ENCODE measurements at places on chromosomes 11 and 22.

- no peak for DNase-seq
These were observed 361.5 kb downstream of the TBC1D22A start for GRCh38 chr22:47123827-47124442.

GRCh38 chr11:19686234-19686633 lies 26.4 kb upstream of the NAV2 start:
- DNase-seq, result no peak

DNA sequence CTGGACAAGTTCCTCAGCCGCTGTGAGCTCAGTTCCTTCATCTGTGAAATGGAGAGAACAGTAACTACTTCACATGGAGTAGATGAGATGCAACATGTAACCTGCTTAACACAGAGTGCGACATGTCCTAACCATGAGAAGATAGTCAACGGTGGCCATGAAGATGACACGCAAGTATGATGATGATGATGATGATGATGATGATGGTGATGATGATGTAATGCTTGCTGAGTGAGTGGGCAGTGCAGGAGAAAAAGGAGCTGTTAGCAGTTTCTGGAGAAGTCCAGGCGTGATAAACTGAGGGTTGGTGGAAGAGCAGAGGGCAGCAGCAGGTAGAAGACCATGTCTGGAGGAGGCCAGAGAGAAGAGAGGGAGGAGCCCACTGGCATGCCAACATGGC lies 90.8 kb upstream of the CD82 start:
- no peak for DNase-seq

DNA sequence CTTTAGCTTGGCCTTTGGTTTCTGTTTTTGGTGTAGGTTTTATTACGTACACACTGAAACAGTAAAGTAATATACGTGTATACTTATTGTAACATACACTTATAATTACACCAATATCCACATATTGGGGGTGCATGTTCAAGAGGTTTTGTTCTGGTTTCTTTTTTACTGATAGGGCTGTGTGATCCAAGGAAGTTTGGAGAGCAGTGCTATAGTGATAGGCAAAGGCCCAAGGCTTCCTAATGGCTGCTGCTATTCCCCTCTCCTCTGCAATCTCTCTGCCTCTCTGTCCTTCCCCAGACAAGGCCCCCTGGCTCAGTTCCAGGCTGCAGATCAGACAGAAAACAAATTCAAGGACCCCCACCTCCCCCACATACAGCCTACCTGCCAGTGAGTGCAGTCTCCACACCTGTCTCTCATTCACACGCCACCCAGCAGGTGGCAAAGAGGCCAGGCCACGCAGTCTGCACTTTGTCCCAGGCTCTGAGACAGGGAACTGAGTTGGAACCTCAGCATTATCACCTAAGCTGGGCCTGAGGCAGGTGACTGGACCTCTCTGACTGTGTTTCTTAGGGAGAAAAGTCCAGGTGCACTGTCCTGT lies 15.1 kb downstream of the TMEM184B start:
- no peak for DNase-seq

DNA sequence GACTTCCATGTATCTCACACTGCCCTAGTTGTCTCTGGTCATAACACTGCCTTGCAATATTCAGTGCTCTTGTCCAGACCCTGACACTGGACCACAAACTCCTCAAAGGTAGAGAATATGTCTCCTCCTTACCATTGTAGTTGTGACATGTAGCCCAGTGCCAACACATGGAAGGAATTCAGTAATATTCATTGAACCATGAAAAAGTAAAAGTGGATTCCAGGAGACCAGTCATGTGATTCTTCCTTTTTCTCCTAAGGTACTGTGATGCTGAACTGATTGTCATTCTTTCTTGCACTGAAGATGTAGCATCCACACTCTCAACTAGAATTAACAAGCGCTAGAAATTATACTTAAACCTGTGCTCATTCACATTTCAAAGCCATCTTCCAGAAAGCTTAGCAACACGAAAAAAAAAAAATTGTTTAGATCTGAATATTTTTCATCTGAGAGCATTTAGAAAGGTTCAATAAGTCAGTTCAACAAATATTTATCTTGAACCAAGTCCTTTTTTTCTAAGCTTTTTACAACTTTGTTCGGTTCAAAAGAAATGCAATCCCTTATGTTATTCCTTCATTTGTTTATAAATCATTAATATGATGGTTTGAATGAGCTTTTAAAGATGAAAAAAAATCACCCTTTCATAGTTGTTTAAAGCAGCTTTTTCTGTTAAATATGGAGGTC lies 224.7 kb upstream of the BLID start:
- DNase-seq, result no peak
